ENCODE measurements at places on chromosomes 12 and 14.
A peak's percentile ranks its signal among the peaks of the same experiment; 100 is the strongest.

- DNase-seq = no peak
These were observed 33.8 kb upstream of the IRF2BPL start for GRCh38 chr14:77062261-77062660.

- DNase-seq = no peak
These were observed 49.9 kb upstream of the CPSF6 start for GRCh38 chr12:69189378-69189978.

DNA sequence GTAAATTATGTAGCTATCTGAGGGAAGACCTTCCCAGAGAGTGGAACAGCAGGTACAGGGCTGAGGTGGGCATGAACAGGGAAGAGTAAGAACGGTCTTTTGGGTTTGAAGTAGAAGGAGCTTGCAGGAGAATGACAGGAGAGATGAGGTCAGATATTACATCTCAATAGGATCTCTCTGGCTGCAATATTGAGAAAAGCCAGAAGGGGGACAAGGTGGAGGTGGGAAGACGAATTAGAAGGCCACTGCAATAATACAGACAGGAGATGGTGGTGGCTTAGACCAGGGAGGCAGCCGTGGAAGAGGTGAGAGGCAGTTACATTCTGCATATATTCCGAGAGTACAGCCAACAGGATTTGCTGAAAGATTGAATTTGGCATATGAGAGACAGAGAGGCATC is 310.2 kb downstream of the APAF1 start:
- peak; percentile 48 for DNase-seq

- DNase-seq = no peak
These were observed 386.2 kb downstream of the DIO2 start for GRCh38 chr14:79825046-79825521.

Data from LoVo (cell line).